ENCODE measurements at places on chromosomes 2 and 18.

DNA sequence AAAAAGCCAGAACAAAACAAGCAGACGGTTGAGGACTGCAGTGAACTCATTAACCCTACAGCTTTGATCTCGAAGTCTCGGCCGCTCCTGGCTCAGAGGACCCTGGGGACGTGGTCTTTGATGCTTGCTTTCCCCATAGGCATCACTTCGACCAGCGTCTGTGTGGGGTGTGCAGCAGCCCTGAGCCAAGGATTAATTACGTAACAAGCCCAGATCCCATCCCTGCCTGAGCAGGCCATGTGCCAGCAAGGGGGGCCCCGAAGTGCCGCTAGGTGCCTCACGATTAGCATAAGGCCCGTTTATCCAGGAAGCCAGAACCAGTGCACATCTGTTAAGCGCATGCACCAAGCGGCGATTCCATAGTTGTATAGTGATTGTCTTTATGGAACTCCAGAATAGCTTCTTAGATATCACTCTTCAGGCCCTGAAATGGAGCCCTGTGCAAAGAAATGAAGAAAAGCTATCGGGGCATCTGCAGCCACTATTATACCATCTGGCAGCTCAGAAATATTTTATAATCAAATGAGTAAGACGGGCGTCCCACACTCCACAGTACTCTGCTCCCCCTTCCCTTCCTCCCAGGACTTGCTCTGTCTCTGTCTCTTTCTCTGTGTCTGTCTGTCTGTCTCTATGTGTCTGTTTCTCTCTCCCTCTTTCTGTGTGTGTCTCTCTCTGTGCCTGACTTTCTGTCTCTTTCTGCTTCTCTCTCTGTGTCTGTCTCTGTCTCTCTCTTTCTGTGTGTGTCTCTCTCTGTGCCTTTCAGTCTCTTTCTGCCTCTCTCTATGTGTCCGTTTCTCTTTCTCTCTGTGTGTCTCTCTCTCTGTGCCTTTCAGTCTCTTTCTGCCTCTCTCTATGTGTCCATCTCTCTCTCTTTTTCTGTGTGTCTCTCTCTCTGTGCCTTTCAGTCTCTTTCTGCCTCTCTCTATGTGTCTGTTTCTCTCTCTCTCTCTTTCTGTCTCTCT is 41.7 kb downstream of the HPCAL1 start:
- no peak for DNase-seq

GRCh38 chr2:148599109-148599991 is 45.2 kb upstream of the EPC2 start:
- no peak for DNase-seq

- no peak for DNase-seq
These were observed 30.0 kb downstream of the GALNT1 start for GRCh38 chr18:35611518-35611917.

- DNase-seq: no peak
These were observed 335.2 kb downstream of the AGPS start for GRCh38 chr2:177727577-177728398.

GRCh38 chr2:216373896-216374295 is 1.6 kb upstream of the MARCHF4 start:
- no peak for DNase-seq

GRCh38 chr18:74331404-74331803 is 15.8 kb downstream of the C18orf63 start:
- no peak for DNase-seq

GRCh38 chr2:47334356-47335136 is 68.4 kb upstream of the MSH2 start:
- DNase-seq: no peak

DNA sequence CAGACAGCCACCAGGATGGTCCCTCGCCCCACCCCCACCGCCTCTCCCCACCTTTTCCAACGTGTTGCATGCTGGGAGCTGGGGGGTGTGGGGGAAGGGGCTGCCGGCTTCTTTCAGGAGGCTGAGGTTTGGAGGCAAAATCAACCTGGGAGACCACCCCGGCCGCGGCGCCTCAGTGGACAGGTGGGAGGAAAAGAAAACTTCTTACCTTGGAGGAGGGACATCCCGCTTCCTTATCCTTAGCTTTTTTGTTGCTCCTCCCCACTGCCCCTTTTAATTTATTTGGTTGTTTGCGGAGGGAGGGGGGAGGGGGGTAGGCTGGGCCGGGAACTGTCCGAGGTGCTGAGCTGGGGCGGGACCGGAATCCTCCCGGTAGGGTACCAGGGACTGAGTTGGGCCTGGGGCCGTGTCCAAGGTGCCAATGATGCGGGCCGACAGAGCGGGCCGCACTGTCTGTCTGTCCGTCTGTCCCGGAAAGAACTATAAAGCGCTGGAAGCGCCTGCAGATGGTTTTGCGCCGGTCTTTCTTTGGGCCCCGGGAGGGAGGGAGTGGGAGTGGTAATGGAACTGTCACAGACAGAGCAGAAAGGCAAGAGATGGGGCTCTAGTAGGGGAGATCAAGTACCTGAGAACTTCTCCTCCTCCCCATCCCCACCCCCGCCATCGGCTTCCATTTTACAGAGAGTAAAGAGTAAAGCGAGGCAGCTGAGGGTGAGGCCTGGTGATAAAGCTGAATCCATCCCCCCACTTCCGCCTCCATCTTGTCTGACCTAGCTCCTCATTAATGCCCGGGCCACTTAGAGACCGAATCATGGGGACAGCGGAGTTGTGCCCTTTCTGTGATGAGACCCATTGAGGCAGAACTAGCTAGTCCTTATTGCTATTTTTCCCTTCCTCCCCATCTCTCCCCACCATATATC is 2.4 kb downstream of the CDK5R2 start:
- no peak for DNase-seq

DNA sequence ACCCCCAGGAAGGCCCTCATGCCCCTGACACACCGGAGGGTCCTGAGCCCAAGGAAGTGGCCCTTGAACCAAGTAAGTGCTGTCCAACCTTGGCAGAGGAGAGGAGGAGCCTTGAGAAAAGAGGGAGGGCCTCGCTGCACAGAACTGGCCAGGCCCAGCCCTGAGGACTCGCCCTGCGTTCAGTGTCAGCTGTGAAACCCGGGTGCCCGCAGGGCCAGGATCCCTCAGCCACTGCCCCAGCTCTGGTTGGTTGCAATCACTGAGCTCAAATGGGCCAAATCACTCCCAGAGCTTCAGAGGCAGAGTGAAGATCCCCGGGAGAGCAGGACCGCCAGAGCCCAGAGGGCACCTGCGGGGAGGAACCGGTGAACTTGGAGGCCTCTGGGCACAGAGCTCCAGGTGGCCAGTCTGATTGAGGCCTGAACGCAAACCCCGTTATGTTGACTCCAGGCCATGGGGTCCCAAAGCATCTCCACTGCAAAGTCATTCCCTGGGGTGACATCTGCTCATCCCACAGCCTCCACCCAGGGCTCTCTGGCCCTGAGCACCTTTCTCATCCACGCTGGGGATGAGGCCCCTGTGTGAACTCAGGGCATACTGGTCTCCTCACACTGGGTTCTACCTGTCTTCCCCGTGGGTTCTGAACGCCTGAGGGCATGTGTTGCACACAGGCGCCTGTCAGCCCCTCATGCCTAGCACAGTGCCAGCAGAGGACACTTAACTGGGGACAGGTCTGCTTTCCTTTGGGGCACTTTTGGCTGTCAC is 11.9 kb downstream of the GBX2 start:
- no peak for DNase-seq

Data from activated CD8-positive, alpha-beta memory T cell treated with anti-CD3 and anti-CD28 coated beads for 1 hour (primary cell).